KBM-7 (cell line): ENCODE measurements at places on chromosomes 5 and 9.

DNA sequence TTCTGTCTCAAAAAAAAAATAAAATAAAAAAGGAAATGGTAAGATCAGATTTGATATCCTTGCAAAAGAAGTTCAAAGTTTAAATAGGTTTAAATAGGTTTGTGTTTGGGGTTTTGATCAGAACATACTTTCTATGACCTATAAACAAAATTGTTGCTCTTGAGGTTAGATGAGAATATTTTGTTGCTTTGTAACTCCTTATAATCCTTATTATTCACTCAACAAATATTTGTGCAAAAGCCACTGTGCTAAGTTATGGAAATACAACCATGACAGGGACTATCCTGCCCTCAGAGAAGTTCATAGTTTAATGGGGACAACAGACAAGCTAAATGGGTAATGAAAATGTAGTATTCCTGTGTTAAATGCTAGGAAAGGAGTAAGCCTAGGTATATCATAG, 71.5 kb downstream of the INVS start:
- DNase-seq: no peak

- peak; percentile 79 for DNase-seq
These were observed 1.1 kb upstream of the SEMA4D start for GRCh38 chr9:89498852-89499480.

DNA sequence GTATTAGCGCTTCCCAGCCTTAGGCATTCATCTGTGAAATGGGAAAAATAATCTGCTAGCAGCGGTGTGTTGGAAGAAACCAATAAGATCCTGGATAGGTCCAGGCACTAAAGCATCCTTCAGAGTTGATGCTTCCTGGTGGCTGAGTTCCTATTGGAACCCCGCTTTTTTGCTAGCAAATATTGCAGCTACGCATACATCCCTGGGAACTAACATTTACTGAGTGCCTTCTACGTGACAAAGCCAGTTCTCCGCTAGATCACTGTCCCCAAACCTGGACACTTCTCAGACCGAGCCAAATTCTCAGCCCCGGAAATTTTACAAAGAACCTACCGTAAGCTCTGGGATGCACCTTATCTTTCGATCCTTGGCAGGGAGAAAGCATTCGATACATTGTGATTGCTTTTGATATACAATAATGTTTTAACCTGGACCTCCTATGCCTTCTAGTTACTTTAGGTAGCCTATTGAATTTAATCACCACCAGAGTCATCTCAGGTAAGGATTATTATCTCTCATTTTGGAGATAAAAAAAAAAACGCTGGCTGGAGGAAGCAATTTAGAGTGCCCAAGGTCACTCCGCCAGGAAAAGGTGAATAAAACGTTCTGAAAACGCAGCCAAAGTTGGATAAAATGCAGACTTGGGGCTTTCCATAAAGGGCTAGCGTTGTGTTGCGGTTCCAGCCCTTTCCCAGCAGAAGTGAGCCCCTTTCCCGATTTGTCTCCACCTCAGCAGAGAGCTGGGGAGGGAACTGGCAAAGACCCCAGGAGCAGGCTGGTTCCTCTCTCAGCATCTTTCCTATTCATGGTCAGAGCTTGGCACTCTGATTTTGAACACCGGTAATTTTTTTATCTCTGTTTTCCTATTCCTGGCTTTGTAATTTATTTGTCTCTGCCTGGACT, 2.6 kb upstream of the MSX2 start:
- DNase-seq: no peak

- no peak for DNase-seq
These were observed 75.8 kb downstream of the SMIM23 start for GRCh38 chr5:171861381-171861780.

DNA sequence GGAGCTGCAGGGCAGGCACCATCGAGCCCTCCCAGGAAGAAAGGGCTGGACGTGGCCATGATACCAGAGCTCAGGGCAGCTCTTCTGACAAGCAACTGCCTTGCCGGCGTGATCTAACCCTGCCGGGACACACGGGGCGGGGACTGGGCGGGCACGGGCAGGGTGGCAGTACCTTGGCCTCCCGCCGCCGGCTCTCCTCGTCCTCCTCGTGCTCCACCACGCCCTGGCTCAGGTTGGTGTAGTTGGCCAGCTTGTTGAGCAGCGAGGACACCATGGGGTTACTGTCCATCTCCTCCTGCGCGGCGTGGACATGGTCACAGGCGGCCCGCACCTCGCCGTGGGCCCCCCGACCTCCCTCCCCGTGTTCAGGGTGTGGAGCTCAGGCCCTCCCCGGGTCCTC, 18.5 kb downstream of the SLC12A7 start:
- no peak for DNase-seq

DNA sequence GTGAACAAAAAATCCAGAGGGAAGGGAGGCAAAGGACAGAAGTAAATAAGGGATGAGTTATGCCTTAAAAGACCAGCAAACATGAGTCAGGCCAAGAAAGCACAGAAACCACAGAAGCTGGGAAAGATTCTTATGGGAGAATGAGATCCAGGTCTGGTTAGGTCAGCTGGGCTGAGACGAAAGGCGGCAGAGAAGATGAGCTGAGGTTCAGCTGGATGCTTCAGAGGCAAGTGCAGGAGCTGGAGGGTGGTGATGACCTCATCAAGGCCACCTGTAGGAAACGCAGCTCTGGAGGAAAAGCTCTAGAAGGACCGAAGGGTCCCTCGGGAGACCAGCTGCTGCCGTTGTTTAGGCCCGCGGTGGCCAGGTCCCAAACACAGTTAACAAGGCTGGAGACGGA, 152.0 kb downstream of the MYO10 start:
- no peak for DNase-seq

- DNase-seq: no peak
These were observed 45.7 kb downstream of the PRRC1 start for GRCh38 chr5:127563136-127563535.
